GM23338 (cell line): ENCODE measurements at places on chromosomes 1 and 21.
A peak's percentile ranks its signal among the peaks of the same experiment; 100 is the strongest.

DNA sequence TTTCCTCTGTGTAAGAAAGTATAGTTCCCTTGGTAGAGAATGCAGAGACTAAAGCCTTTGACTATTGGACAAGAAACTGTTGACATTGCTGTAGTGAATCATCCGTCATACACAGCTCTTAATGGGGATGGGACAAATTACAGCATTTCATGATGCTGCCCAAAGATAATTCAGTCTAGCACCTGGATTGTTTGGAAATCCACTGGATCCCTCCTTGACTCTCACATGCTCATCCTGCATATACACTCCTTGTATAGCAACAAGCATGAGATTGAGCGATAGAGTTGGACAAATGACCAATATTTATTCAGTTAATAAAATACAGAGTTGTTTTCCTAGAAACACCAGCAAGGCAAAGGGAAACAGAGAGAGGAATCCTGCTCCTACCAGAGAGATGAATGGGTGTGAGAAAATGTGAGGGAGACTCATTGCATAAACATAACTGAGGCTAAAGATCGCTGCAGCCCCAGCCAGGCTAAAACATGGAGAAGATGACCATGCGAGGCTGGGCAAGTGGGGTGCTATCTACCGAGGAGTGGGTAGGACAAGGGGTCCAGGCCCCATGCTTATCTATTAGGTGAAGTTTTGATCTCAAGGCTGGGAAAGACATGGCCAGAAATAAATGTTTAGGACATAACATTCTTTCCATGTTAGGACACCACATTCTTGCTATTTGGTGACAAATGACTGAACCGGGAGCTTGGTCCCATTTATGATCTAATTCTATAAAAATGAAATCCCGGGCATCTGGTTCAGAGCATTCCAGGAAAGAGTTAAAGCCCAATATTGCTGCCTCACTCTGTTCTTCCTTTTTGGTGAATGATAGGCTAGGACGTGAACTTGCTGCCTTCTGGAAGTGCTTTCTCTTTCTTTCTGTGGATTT is 153.2 kb downstream of the TGFB2 start:
- DNase-seq: no peak

DNA sequence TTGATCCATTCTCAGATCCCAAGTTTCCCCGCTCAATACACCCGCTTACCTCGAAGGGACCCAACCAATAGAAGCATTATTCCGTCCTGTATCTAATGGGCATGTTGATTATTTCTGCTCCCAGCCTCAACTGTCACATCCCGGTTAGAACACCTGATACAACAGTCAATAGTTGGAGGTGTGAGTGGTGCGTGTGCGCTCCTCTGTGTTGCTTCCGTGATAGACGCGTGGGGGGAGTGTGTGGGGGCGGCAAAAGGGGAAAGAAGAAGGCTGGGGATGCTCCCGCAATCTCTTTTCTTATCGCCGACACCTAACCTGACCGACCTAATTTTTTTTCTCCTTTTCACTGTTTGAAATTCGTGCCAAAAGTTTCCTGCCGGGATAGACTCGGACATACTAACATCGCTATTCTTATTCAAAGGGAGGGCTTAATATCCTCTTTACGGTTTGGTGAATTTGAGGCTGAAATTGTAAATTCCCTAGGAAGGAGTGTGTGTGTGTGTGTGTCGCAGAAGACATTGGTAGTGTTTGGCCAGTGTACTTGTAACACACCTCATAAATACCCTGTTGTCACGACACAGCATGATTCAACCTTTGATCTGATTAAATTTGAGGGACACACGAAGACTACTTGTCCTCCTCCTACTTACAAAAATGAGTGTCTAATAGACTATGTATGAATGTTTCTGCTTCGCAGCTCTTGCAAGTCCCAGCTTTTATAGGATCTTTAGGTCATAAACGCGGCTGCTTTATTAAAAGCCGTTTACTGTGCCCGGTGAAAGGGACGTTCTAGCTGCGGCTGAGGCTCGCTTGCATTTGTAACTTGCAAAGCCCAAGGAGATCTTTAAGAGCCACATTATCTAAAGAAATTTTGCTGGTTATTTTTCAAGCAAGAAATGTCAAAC is 1.5 kb upstream of the PROX1 start:
- peak; percentile 37 for DNase-seq

DNA sequence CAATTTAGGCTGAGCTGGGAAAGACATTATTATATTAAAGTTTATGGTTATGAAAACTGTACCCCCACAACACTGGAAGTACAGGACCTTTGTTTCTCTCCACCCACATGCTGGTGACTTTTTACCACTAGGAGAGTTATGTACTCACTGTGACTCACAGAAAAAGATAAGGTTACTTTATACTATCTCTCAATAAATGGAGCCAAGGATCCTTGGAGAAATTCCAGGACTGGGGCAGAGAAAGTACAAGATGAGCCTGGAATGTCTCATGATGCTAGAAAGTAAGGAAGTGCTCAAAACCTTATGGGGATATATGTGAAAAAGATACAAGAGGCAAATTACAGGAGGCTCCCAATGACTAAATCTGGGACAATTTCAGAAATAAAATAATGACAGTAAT is 63.9 kb upstream of the C1orf105 start:
- DNase-seq: no peak

DNA sequence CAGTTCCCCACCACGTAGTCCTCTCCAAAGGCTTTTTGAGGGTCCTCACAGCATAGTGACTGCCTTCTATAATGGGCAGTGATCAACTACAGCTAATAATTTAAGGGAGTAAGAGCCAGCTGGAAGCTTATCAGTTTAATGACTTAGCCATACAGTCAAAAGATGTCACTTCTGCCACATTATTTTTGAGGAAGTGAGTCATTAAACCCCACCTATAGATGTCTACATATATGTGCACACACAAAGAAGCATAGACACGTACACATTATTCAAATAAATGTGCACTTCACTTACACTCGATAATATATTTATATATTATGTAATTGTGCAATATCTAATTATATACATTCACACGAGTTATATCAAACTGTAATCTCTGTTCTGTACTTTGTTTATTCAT is 1704.7 kb downstream of the KCNT2 start:
- DNase-seq: no peak

- peak; percentile 17 for DNase-seq
These were observed 115.3 kb upstream of the IFFO2 start for GRCh38 chr1:19071674-19072281.

DNA sequence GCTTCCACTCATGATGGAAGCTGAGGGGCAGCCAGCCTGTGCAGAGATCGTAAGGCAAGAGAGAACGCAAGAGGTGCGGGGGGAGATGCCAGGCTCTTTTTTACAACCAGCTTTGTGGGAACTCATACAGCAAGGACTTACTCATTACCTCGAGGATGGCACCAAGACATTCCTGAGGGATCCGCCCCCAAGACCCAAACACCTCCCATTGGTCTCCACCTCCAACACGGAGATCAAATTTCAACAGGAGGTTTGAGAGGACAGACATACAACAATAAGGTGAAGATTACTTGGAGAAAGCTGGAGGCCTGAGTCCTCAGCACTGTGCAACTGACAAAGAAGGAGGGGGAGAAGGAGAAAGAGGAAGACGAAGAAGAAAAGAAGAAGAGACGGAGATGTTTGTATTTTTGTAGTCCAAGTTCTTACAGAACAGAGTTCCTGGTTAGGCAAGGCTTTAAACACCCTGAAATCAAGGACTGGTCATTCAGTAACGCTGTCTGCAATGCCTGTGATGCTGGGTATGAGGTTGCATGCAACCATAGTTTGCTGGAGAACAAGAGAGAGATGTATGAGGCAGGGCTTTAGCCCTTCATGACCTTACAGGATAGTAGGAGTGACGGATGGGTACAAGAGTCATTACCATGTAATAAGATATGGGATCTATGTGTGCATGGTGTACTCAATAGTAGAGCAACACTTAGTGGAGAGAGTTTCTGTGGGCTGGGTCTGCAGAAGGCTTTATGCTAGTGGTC is 19.7 kb upstream of the GALNT2 start:
- DNase-seq: peak; percentile 87

- DNase-seq: no peak
These were observed 105.9 kb downstream of the KCNK2 start for GRCh38 chr1:215188302-215188950.

DNA sequence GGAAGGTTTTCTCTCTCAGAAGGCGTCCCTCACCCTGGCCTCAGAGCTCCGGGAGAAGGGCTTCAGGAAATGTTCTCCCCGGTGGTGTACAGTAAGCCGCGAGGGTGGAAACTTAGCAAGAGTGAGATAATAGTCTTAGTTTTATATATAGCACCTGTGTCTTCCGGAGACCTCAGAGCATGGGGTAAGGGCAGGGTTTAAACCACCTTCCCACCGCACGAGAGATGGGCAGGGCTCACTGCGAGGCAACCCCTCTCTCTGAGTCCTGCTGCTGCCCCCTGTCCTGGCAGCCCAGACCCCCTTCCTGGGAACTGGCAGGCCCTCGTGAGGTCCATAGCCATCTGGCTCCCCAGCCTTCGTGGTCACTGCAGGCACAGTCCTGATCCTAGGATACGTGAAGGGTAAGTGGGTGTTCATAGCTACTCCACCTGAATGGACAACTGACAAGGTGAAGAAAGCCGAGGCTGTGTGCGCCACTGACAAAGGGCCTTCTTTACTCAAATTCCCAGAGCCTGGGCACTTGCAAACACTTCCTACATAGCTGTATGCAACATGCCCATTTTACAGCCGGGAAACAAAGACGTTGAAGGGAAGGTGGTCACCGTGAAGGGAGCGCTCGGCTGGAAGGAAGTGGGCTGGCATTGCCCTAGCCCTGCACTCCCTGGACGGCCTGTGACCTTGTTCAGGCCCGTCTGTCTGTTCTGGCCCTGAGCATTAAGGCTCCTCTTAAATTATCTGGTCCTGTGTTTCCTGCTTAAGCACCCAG is 26.9 kb downstream of the ITPKB start:
- no peak for DNase-seq

- DNase-seq: no peak
These were observed 16.7 kb downstream of the PKP1 start for GRCh38 chr1:201299968-201300367.

GRCh38 chr1:8879922-8880676 is 1.6 kb upstream of the ENO1 start:
- peak; percentile 66 for DNase-seq

DNA sequence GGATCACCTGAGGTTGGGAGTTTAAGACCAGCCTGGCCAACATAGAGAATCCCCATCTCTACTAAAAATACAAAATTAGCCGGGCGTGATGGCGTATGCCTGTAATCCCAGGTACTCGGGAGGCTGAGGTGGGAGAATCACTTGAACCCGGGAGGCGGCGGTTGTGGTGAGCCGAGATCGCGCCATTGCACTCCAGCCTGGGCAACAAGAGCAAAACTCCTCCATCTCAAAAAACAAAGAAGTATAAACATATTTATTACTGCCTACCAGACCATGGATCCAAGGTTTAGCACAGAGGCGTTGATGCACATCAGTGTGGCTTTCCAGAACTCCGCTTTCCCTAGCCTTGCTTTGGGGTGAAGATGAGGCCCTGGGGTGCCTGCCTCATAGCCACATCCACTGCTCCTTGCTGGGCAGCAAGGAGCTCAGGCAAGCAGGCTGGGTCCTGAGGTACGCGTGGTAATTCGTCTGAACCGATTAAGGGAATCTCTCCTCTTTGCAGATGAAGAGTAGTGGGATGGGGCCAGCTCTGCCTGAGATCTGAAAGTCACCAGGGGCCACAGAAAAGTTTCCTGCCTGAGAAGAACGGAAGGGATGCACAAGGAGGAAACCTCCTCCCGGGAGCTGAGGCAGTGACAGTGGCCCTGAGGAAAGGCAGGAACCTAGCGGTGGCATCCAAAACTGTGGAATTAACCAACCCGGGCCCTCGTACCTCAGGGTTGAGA is 52.3 kb upstream of the LBR start:
- no peak for DNase-seq

DNA sequence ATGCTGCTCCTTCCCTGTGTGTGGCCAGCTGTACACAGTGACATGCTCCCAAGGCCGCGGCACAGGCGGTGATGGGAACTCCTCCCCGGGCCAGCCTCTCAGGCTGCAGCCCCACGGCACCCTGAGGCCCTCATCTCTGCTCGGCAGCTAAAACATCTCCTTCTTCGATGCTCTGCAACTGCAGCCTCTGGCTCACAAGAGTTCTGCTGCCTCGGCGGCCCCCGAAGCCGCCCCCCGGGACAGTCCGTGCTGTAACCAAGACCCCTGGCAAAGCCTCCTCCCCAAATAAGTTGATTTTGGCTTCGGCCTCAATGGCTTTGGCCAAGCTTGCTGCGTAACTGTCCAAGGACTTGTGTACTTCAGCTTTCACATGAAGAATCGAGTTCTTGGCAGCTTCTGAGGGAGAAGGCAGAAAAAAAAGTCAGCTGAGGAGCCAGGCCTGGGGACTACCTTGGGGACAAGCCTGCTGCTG is 51.3 kb downstream of the GPR161 start:
- no peak for DNase-seq

- peak; percentile 89 for DNase-seq
These were observed 85.4 kb upstream of the OLIG2 start for GRCh38 chr21:32940079-32941014.

- DNase-seq: no peak
These were observed 7.2 kb downstream of the LMOD1 start for GRCh38 chr1:201939148-201939547.

- DNase-seq: no peak
These were observed 78.0 kb upstream of the IPO9 start for GRCh38 chr1:201750934-201751333.

- DNase-seq: no peak
These were observed 276.1 kb downstream of the RPS6KC1 start for GRCh38 chr1:213327017-213327667.

GRCh38 chr1:41656825-41657500 is 172.5 kb upstream of the EDN2 start:
- DNase-seq: no peak

GRCh38 chr1:42551180-42551579 is 88.1 kb downstream of the CCDC30 start:
- no peak for DNase-seq

DNA sequence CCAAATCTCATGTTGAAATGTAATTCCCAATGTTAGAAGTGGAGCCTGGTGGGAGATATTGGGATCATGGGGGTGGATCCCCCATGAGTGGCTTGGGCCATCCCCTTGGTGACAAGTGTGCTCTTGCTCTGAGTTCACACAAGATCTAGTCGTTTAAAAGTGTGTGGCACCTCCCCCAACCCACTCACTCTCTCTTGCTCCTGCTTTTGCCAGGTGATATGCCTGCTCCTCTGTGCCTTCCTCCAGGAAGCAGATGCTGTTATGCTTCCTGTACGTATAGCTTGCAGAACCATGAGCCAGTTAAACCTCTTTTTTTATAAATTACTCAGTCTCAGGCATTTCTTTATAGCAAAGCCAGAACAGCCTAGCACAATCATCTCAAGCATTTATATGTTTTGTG is 23.0 kb upstream of the HSPA13 start:
- no peak for DNase-seq

- DNase-seq: peak; percentile 81
These were observed 6.1 kb upstream of the RNF223 start for GRCh38 chr1:1080122-1080757.

- no peak for DNase-seq
These were observed 1.5 kb downstream of the LCE3E start for GRCh38 chr1:152565115-152565514.

- no peak for DNase-seq
These were observed 145.4 kb upstream of the KCTD3 start for GRCh38 chr1:215421744-215422143.

- DNase-seq: no peak
These were observed 754.0 kb upstream of the ADGRL4 start for GRCh38 chr1:79760531-79760930.

GRCh38 chr1:178942285-178943198 is 71.7 kb upstream of the ANGPTL1 start:
- DNase-seq: no peak

- DNase-seq: peak; percentile 71
These were observed 66.5 kb downstream of the PEX14 start for GRCh38 chr1:10541286-10541685.

GRCh38 chr1:232627645-232628334 is 2.1 kb downstream of the SIPA1L2 start:
- peak; percentile 89 for DNase-seq
